ENCODE measurements at places on chromosomes 2 and 18.

GRCh38 chr2:224024270-224024669 is 14.8 kb downstream of the SERPINE2 start:
- no peak for DNase-seq

GRCh38 chr2:172376505-172377125 is 50.8 kb upstream of the ITGA6 start:
- DNase-seq = no peak

GRCh38 chr18:37409878-37410277 is 155.7 kb downstream of the CELF4 start:
- DNase-seq = no peak

DNA sequence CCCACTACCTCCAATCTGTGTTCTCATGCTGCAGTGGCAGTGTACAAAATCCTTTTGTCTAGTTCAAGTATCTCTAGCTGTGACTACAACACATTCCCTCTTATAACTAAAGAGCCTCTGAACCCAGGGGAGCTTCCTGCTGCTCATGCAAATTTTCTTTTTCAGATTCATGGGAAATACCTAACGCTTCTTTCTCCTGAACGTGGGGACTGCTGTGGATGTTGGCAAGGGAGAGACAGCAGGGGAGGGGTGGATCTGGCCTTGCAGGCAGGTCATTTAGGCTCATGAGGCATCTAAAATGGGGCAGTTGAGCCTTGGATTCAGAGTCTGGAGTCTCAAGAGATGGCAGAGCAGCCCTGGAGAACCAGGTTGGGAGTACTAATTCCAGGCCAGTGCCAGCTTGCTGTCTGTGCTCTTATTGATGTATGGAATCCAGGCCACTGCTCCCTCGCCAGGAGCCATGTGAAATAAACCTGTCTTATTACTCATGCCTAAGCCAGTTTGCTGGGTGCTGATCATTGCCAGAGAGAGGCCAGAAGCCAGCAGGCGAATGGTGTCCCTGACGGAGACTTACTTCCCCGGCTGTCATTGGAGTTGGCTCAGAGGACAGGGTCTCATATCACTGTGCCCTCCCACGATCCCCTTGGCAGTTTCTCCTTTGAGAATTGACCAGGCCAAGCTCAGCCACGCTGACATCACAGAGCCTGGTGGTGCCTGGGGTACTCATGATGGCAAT is 29.2 kb upstream of the TNP1 start:
- DNase-seq = no peak

- no peak for DNase-seq
Observed at GRCh38 chr18:7876354-7877104, 309.4 kb downstream of the PTPRM start.

DNA sequence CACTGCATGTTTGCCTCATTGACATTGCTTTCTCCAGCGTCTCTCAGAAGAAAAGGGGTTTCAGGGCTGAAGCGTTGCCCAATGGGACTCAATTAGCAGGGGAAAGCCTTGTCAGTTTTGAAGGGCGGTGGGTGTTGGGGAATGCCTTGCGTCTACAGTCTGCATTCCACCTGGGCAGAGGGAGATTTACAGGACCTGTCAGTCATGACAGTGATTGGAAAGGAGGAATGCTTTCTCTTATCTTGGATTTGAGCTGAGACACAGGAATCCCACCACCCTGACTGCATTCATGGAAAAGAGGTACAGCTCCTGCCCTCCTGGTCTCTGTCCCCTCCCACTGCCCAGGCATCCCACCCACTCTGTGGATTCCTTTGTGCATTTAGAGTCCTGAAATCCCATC is 123.9 kb downstream of the ACKR3 start:
- no peak for DNase-seq

- no peak for DNase-seq
Observed at GRCh38 chr2:212928681-212929080, 222.7 kb downstream of the IKZF2 start.

DNA sequence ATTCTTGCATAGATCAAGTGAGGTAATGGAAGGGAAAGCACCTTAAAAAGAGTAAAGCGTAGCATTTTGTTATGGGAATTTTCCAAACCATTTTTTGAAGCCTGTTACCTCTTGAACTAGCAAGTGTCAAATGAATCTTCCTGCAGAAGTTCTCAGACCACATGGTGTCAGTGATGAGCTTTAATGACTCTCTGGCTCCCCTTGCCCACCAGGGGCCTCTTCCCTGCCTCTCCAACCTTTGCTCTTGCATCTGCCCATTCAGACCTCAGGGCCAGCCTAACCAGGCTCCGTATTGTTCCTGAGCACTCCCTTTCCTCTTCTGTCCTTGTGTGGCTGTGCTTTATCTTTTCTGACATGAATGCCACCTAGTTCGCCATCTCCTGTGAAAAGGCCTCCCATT is 155.9 kb downstream of the DIS3L2 start:
- DNase-seq = no peak

GRCh38 chr18:32110005-32110404 is 18.3 kb downstream of the RNF138 start:
- no peak for DNase-seq

DNA sequence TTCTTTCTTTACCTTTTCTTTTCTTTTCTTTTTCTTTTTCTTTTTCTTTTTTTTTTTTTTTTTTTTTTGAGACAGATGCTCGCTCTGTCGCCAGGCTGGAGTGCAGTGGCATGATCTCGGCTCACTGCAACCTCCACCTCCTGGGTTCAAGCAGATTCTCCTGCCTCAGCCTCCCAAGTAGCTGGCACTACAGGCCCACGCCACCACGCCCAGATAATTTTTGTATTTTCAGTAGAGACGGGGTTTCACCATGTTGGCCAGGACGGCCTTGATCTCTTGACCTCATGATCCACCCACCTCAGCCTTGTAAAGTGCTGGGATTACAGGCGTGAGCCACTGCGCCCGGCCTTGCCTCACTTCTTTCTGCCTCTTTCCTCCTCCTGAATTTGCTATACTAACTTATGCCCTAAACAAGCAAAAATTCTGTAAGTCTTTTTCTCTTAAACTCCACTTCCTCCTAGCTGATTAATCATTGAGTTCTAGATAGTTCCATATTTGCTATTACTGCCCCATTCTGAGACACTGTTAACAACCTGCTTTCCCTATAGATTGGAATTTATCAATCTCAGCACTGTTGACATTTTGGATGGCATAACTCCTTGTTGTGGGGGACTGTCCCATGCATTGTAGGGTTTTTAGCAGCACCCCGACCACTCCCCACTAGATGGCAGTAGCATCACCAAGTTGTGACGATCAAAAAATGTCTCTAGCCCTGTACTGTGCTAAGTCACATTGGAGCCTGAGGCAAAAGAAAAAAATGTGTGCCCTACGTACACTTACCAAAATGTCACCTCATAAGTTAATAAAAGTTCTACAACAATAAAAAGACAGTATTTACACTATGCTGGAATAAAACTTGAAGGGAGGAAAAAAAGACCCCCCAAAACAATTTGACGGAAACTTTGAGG is 16.4 kb upstream of the THADA start:
- no peak for DNase-seq

- no peak for DNase-seq
Observed at GRCh38 chr18:78113940-78114251, 864.2 kb downstream of the GALR1 start.

- no peak for DNase-seq
Observed at GRCh38 chr18:71327850-71328249, 1039.0 kb downstream of the SOCS6 start.

DNA sequence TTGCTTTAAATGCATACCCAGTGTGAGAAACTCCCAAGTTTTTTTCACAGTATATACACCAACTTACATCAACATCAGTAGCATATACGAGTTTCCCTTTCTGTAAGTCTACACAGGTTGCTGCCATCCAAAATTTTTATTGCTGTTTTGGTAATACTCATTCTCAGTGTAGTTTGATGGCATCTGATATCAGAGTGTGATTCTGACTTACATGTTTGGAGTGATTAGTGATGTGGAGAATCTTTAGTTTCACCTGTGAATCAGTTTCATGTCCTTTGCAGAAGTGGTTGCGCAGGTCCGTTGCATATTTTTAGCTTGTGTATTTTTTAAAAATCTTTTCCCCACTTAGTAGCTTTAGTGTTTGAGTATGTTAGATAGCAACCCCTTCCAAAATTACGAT is 50.1 kb downstream of the CCDC74A start:
- DNase-seq = no peak
